CD4-positive, alpha-beta memory T cell (primary cell): ENCODE measurements at places on chromosomes 1 and 21.

DNA sequence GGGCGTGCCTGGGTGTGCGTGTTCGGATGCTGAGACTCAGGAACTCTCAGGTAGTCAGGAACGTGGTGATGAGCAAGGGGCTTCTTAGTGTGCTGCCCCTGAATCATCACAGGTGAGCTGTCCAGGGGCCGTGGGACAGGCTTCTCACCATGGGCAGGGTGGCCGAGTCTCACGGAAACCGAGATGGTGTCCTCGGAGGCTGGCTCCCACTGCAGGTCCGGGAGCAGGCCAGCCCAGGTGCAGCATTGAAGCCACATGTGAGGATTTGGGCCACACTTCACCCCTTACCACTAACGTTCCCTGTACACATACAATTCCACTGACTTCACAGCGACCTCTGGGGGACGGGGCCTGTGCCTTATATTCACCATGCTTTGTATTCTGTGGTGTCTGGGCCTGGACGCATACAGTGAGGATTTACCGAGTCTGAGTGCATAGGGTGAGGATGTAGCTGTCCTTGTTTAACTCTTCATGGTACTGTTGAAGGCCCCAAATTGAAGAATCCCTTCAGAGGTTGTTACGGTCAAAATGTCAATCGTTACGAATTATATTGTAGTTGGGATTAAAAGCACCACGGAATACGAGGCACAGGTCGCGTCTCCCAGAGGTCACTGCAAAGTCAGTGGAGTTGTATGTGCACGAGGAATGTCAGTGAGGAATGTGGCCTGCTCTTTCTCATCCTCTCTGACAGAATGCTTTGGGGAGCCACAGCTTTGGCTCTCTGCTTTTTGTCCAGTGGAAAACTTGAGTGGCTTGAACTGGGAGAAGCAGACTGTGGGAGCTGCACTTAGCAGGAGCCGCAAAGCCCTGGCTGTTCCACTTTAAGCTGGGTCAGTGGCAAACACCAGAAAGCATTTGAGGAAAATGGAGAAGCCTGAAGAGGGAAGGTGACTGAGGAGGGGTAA lies 95.3 kb downstream of the MTR start:
- DNase-seq: no peak

DNA sequence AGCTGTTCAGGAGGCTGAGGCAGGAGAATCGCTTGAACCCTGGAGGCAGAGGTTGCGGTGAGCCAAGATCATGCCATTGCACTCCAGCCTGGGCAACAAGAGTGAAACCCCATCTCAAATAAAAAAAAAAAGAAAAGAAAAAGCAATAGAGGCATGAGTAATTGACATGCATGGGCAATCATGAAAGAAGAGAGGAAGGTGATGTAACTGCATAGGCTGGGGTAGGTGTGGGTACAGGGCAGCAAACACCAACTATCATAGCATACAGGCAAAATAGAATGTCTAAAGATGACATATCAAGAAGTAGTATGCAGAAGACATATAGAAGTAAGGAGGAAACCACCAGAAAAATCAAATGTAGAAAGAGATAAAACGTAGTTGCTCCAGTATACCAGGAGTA lies 19.0 kb upstream of the MGST3 start:
- DNase-seq: no peak

DNA sequence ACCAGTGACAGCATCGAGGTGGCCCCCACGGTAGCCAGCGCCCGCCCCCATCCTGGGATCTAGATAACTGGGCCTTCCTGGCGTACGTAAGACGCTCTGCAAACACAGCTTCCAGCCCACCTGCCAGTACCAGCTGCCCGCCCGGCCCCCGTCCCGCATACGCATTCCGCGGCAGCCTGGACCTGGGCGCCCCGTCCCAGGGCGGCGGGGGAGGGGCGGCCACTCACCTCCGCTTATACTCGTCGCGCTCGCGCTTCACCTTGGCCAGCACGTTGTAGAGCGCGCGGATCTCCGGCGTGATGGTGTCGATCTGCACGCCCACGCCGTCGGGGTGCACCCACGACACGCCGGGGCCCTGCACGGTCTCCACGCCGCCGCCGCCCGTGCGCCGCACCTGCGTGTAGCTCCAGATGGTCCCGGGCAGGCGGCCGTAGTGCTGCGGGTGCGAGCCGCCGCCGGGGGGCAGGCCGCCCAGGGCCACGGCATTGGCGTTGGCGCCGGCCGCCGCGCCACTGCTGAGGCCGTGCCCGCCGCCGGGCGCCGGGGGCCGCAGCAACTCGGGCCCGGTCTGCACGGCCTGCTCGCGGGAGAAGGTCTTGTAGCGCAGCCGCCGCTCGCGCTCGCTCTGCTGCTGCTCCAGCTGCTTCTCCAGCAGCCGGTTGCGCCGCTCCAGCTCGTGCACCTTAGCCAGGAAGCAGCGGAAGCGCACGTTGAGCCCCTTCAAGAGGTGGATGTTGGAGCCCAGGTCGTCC lies 859 bp downstream of the IFFO2 start:
- peak; percentile 85 for DNase-seq

DNA sequence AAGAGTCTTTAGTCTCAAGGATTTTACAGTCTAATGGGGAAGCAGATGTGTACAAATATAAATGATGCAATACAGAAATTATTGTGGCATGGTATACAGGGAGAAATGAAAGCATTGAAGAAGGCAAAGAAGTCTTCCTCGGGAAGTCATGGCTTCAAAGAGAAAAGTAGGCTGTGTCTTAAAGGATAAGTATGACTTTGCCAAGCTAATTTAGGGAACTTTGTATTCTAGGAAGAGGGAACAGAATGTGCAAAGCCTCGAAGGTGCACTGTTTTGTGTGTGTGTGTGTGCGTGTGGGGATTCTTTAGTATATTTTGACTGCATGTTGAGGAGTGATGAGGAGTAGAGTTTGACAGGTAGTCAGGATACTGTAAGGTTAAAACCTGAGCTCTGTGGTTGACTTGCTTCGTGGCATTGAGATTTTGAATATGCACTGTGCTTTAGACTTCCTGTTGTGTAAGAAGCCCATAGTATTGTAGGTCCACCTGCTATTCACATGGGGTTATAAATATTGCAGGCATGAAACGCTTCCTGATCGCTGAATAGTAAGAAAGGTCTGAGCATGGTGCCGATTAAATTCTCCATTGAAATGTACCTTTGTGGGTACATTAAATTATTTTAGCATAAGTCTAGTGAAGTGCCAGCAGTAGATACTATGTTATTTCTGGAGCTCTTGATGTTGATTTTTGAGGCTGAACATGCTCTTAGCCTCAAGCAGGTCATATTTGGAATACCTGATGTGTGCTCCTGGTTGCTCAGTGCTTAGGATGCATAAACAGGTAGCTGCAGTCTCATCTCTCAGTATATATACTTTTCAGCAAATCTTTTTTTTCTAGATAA lies 8.0 kb downstream of the SMAP2 start:
- peak; percentile 70 for DNase-seq

DNA sequence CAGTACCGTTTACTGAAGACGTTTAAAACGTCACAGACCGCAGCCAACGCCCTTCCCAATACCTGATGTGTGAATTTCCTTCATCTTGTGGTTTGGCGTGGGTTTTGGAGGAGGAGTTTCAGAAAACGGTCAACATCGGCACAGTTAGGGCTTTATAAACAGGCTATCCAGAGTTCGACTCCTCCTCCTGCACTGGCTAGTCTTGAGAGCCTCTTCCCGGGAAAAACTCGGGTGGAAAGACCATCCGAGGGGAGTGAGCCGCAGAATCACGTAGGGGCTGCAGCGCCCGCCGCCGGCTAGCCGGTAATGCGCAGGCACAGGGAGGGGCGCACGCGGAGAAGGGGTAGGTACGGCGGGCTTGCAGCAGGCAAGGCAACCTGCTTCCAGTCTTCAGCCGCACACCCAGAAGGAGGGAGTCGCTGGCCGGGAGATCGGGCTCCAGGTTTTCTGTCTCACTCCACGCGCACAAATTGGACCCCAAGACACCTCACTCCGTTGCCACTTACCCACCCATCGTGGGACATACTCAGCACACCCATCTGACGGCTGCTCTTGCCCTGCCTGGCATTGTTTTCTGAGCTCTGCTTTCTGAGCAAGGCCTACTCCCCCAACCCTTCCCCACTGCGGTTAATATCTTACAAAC lies 25.4 kb downstream of the SLC19A2 start:
- DNase-seq: peak; percentile 28

- DNase-seq: no peak
These were observed 19.1 kb downstream of the PDIK1L start for GRCh38 chr1:26130695-26131094.

DNA sequence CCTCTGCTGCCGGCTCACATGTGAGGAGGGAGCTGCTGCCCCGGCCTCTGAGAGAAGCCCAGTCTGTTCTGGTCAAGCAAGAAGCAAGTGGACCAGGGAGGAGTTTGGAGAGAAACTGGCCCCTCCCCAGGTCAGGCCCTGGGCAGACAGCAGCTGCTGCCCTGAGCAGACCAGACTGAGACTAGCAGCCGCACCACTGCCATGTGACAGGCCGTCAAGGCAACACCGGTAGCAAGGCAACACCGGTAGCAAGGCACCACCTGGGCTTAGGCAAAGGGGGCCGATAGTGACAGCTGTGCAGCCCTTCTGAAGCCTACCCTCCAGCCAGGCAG lies 50.3 kb downstream of the ARHGEF16 start:
- no peak for DNase-seq

DNA sequence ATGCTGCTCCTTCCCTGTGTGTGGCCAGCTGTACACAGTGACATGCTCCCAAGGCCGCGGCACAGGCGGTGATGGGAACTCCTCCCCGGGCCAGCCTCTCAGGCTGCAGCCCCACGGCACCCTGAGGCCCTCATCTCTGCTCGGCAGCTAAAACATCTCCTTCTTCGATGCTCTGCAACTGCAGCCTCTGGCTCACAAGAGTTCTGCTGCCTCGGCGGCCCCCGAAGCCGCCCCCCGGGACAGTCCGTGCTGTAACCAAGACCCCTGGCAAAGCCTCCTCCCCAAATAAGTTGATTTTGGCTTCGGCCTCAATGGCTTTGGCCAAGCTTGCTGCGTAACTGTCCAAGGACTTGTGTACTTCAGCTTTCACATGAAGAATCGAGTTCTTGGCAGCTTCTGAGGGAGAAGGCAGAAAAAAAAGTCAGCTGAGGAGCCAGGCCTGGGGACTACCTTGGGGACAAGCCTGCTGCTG lies 51.3 kb downstream of the GPR161 start:
- no peak for DNase-seq

- DNase-seq: no peak
These were observed 71.7 kb downstream of the PRRX1 start for GRCh38 chr1:170735366-170736263.

DNA sequence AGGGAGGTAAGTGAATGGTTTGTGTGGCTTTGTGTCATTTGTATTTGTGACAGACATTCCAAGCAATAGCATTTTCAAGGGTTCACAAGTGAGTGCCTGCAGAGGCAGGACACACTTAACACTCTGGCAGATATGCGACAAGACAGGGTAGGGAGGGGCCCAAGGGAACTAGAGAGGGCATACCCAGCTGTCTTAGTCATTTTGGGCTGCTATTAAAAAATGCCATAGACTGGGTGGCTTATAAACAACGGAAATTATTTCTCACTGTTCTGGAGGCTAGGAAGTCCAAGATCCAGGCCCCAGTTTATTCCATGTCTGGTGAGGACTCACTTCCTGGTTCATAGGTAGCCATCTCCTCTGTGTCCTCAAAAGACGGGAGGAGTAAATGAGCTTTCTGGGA lies 137.4 kb downstream of the FGGY start:
- no peak for DNase-seq

DNA sequence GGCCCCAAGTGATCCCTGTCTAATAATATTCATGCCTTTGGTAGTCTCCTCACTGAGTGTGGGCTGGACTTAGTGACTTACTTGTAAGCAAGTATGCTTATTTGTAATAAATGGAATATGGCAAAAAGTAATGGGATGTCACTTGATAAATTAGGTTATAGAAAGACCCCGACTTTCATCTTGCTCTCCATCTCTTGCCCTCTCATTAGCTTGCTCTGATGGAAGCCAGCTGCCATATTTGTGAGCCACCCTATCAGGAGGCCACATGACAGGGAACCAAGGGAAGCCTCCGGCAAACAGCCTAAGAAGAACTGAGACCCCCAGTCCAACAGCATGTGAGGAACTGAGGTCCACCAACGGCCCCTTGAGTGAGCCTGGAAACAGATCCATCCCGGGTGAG lies 107.0 kb downstream of the DAB1 start:
- no peak for DNase-seq

GRCh38 chr1:70874818-70875217 lies 172.8 kb downstream of the PTGER3 start:
- no peak for DNase-seq

DNA sequence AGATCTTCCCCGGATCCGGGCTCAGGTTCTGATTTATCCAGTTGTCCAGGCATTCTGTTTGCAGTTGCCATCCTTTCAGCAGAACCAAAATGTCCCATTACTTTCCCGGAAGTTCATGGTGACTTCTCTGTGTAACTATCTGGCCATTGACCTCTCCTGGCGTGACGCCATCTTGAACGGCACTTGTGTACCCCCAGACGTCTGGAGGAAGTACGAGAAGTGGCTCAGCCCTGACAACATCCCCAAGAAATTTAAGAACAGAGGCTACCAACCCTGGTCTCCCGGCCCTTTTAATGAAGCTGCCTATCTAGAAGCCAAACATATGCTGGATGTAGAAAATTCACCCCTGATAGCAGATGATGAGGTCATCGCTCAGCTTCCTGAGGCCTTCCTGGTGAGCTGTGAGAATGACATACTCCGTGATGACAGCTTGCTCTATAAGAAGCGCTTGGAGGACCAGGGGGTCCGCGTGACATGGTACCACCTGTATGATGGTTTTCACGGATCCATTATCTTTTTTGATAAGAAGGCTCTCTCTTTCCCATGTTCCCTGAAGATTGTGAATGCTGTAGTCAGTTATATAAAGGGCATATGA lies 22.4 kb downstream of the AADACL4 start:
- no peak for DNase-seq

GRCh38 chr21:9838738-9839642 lies 682.4 kb upstream of the TPTE start:
- DNase-seq: no peak

DNA sequence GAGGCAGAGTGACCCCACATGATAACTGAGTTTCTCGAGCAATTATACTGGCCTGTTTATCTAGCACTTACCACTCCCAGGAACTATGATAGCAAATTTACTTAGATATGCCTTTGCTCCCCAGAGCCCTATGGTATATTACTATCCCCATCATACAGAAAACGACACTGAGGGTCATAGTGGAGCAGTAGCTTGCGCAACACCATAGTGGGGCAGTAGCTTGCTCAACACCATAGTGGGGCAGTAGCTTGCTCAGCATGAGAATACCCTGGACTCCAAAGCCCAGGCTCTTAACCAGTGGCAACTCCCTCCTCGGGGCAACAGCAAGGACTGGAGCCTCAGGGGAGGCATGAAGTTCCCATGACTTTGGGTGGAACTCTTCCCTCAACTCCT lies 211.9 kb downstream of the NPHP4 start:
- DNase-seq: no peak
